ENCODE measurements at places on chromosomes 5 and 9.

DNA sequence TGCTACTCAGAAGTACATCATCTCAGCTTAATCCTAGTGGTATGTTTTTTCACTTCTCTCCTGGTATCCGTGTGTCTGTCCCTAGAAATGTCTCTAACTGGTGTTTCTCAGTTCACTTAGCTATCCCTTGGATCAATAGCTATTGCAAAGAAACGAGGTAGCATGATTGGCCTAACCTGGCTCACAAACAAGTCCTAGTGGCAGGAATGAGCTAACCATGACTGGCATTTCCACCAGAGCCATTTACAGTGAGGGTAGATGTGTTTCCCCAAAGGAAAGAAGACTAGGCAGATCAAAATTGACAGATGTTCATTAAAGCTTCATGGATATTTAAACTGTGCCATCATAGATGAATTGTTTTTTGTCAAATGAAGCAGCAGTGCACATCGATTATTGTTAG is 82.5 kb downstream of the PALM2AKAP2 start:
- no peak for DNase-seq

DNA sequence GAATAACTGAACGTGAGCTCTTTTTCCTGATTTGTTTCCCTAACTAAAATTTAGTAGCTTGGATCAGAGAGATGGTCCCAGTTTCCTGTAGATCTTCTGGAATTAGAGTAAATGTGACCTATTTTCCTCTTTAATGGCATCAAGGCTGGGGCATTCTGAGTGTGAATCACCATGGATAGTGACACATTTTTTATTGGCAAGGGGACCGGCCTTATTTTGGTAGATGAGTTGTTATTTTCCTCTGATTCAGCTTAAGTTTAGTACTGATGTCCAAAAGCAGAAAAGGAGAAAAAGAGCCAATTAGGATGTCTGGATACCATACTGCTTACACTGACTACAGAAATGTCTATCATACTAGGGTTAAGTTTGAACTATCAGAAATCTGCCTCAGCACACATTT is 68.1 kb downstream of the RNF38 start:
- no peak for DNase-seq

DNA sequence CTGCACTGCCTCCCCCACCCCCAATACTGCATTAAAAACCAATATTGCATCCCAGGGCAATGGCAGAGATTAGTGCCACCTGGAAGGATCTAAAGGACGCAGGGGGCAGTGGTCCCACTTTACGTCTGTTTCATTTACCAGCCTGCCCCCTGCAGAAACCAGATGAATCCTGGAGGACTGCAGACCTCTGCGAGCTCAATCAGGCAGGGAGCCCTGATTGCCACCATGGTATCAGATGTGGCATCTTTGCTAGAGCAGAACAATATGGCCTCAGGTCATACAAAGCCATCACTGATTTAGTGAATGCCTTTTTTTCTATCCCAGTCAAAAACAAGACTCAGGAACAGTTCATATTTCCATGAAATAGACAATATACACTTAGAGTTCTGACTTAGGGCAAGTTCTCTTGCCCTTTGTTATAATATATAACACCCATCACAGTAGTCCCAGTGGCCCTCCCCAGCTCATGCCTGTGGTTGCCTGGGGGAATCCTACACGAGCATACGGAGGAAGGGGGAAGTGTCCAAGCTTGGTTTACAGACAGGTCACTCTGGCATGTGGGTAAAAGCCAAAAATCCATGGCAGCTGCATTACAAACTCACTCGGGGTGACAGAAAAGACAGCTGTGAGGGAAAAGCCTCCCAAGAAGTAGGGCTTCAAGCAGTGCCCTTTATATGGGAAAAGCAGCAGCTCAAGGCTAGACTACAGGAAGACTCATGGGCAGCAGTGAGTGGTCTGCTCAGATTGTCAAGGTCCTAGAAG is 85.1 kb downstream of the MED27 start:
- DNase-seq = no peak

DNA sequence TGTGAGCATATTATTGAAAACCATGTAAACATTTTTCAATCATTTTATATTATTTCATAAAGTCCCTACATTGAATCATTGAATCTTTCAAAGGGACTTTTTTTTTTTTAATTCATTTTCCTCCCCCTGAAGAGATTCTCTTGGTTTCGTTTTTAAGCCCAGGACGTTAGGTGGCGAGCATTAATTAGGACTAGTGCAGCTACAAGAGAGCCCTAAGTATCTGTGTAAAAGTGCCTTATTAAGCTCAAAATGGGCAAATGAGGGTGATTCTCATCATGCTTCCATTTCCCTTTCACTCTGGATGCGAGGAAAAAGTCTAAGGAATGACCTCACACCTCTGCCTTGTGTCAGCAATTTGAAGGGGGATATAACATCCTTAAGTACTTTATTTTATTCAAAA is 517.9 kb upstream of the ITGA1 start:
- DNase-seq = no peak

GRCh38 chr5:67287510-67288268 is 91.1 kb upstream of the CD180 start:
- no peak for DNase-seq

DNA sequence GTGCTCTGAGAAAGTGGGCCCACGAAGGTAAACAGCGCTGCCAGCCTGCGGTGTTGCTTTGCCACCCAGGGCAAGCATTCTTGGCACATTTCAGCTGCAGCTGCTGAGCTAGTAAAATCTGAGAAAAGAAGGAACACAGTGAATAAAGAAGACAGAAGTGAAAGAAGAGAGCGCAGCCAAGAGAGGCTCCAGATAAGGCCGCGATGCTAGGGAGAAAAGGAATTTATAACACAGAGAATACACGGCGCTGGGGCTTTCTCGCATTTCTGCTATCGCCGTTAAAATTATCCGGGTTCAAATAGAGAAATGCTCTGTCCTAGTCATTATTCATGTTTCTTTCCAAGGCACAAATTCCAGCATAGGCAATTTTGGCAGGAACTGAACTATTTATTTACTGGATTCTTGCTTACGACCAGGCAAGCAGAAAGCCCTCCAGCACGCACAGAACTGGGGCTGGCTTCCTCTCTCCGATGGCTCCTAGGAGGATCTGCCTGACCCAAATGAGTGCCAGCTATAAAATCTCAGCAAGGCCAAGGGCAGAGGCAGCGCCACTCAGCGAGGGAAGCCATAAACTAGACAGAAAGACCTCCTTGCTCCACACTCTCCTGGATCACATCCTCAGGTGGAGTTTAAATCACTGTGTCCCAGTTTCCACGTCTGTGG is 111.2 kb downstream of the ATPSCKMT start:
- DNase-seq = no peak

- DNase-seq = no peak
These were observed 250.7 kb downstream of the KCTD16 start for GRCh38 chr5:144421411-144421810.

DNA sequence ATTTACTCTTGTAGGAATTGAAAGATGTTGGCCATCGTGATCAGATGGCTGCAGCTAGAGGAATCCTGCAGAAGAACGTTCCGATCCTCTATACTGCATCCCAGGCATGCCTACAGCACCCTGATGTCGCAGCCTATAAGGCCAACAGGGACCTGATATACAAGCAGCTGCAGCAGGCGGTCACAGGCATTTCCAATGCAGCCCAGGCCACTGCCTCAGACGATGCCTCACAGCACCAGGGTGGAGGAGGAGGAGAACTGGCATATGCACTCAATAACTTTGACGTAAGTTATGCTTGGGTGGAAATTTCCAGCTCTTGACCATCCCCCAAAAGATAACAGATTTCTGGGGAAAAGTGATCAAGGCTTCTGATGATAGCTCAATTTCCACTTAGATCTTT is 50.6 kb downstream of the LRRTM2 start:
- no peak for DNase-seq

Data from progenitor cell of endocrine pancreas (in vitro differentiated cells).